ENCODE measurements at places on chromosomes 7 and 10. TPM values are rescaled to one million over a fixed set of nuclear protein-coding genes. Genes with fewer than 3 reads are reported as not detected.

The GPR15LG gene
- total RNA-seq: not detected

The ATOH7 gene
- total RNA-seq: not detected

The AGMO gene
- not detected for total RNA-seq

The UNCX gene
- total RNA-seq: not detected

The PDE6C gene
- not detected for total RNA-seq

The EPHB4 gene
- total RNA-seq: 2.4 TPM

The PRSS37 gene
- not detected for total RNA-seq

The ARHGEF35 gene
- total RNA-seq: 3.4 TPM

The SFRP5 gene
- total RNA-seq: not detected

The SKIDA1 gene
- 0.05 TPM for total RNA-seq

The TEX47 gene
- not detected for total RNA-seq

The CCL26 gene
- not detected for total RNA-seq

The PDCD4 gene
- total RNA-seq: 46.1 TPM

The IDI2 gene
- total RNA-seq: not detected

The SLC16A12 gene
- not detected for total RNA-seq

The GSDME gene
- 11.0 TPM for total RNA-seq

Data from activated T-helper 1 cell treated with anti-CD3 and anti-CD28 coated beads, Interleukin-12 subunit alpha, Interleukin-12 subunit beta, Interleukin-2, Interleukin-4 antibody, amounts not matched to agents 30 ng/mL and 10 ng/mL and 1 ng/mL, durations not matched to agents 14 hours and 24 hours and 36 hours (primary cell).